ENCODE measurements at places on chromosomes 6 and 20.

- DNase-seq: no peak
Measured at GRCh38 chr6:130314271-130314670, 51.5 kb upstream of the TMEM200A start.

DNA sequence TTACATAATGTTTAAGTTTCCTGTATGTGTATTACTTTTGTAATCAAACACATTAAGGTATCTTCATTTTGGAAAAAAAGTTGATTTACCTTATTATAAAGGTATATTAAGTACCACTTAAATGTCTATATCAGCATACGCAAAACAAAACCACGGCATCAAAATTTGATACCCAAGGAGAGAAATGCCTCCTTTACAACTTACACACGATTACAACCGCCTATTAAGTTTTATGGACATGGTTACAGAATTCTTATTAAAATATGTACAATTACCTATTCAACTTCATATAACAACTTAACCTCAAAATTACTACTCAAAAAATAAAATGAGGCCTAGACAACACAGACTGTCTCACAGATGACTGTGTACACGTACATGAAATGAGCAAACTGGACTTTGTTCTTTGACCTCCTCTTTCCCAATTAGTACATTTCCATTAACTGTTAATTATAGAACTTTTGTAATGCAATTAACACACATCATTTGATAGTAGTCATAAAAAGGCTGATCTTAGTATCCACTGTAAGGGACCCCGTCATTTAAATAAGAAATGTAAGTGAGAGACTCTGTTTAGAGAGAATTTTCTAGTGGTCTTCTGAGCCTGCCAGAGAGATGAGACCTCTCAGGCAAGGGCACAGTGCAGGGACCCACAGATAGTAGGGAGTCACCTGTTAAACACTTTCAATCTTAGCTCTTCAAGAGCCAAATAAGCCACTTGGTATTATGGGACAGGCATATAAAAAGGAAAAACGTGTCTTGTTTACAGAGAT is 2.5 kb downstream of the DIDO1 start:
- DNase-seq: no peak

DNA sequence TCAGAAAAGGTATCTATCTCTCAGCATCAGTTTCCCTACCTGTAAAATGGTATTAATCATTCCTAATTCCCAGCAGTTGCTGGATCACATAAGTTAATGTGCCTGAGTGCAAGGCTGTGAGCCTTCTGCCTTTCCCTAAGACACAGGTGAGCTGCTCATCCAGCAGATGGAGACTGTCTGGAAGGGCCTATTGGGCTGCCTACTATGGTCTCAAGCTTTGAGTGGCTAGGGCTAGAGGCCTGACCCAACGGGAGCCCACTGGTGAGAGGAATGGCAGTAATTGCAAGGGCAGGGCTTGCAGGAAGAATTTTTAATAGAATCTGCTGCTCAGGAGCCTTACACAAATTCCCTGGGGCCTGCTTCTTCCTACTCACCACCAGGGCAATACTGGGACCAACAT is 4.3 kb downstream of the KHDC1 start:
- no peak for DNase-seq

DNA sequence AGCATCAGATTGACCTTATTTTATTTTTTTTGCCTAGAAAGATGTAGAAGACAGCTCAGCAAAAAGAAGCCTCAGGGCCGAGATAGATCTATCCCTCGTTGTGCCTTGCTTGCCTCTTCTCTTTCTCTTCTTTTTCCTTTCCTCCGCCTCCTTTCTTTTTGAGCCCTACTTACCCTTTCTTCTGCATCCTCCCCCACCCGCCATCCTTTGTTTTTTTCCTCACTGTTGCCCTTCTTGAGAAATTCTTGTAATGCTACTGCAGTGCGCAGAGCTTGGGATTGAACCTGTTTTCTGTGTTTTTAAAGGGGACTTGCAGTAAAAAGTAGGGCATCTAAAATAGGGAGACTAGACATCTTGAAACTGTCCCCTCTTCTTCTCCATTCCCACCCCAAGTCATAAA is 18.6 kb downstream of the RALY start:
- DNase-seq: no peak
